ENCODE measurements at places on chromosomes 11 and 22.

DNA sequence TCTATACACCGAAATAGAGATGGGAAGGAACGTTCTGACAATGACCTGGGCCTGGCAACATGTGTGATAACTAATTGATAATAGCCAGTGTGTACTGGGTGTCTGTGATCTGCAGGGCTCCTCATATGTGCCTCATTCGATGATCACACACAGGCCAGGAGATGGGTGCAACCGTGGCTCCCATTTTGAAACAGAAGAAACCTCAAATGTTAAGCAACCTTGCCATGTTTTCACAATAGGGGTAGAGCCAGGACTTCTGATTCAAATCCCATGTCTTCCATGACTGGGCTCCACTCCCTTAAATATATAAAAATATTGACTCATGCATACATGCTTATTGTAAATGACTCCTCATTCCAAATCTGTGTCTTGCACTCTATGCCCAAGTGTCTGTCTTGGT lies 11.1 kb downstream of the APOL3 start:
- no peak for DNase-seq

- DNase-seq = no peak
Measured at GRCh38 chr11:66868726-66869566, 12.1 kb downstream of the LRFN4 start.

GRCh38 chr11:107848345-107848744 lies 10.2 kb downstream of the SLC35F2 start:
- DNase-seq = no peak

- DNase-seq = no peak
Measured at GRCh38 chr11:12497431-12497830, 120.1 kb downstream of the PARVA start.

GRCh38 chr22:46646531-46647215 lies 26.5 kb downstream of the GRAMD4 start:
- DNase-seq = no peak

DNA sequence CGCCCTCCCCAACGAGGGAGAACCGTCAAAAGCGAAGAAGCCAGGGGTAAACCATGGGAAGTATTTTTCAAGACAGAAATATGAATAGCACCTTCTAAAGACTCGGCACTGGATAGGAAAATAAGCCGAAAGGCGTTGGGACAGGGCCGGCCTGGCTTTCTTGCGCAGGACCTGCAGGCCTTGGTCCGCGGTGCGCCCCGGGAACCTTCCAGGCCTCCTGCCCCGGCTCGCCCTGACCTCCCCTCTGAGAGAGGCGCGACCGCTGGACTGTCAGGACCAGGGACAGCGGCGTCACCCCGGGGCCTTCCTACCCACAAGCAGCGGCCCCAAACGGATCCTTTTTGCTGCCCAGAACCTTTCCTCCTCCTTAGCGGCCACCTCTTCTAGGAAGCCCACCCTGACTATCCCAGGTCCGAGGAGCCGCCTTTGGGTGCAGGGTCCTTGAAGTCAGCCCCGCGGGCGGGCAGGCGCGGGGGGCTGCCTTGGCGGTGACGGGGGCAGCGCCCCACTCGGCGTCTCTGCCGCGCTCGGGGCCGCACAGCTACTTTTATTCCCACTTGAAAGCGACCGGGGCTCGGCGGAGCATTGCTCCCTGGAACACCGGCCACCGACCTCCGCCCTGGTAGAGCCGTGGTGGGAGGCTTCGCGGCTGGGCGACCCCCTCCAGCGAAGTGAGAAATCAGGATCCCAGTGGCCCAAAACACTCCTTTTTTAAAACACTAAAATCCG lies 650 bp upstream of the MAPK11 start:
- no peak for DNase-seq

- DNase-seq = no peak
Measured at GRCh38 chr11:44290208-44290607, 19.7 kb downstream of the ALX4 start.

DNA sequence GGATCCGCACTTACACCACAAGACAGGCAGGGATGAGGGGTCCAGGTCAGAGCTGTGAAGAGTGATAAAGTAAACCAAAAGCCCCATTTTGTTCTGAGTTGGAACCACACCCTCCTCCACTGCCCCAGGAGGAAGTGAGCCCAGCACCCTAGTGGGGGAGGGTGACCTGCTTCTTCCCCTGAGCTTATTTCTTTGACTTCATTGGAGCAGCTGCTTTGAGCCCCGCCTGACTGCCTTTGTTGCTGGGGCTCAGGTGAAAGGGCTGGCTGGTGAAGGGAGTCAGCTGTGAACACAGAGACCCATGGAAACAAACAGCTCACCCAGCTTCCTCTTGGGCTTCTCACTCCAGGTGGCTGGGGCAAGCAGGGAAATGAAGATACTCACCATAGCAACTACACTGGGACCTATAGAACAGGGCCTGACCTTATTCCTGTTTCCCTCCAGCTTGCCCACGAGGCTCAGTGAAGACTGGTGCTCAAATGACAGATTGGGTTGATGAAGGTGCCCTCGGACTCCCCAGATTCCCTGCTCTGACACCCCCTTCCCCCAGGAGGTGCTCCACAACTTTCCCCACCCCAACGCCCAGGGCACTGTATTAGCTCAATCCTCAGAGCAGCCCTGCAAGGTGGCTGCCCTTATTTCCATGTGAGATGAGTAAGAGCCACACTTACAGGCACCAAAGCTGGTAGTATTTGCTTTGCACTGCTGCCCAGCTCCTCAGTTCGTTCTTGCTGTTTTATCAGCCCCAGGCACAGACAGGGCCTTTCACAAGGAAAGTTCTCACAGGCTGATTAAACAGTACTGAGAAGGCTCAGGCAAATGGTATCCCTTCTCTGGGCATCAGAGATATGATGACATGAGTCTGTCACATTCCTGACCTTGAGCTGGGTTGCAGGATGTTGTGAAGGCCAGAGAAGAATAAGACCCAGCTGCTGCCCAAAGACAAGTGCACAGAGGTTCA lies 2.4 kb downstream of the UCP2 start:
- DNase-seq = no peak

- DNase-seq = no peak
Measured at GRCh38 chr11:63574856-63575602, 11.8 kb upstream of the PLAAT2 start.

- no peak for DNase-seq
Measured at GRCh38 chr22:37716708-37717107, 19.9 kb downstream of the TRIOBP start.

GRCh38 chr22:45876136-45877035 lies 100.6 kb downstream of the WNT7B start:
- DNase-seq = no peak

DNA sequence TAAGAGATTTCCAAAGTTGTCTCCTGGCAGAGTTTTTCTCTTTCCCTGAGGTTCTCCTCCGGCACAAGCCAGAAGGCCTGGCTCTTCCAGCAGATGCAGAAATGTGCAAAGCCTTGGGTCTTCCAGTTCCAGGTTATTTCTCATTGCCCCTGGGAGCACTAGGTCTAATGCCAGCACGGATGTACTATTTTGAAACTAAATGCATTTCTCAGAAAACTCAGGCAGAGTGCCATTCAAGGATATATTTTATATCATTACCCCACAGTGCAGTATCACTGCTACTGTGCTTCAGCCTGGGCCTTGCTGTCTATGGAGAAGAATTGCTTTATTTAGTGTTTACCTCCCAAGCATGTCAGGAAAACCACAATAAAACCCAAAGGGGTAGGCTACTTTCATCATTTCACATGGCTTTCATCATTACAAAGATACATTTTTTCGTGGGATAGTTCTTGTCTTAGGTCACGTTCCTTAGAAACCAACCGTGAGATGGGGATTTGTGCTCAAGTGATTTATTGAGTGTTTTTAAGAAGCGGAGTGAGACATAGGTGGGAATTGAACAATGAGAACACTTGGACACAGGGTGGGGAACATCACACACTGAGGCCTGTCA lies 22.4 kb upstream of the FZD4 start:
- no peak for DNase-seq

- DNase-seq = no peak
Measured at GRCh38 chr22:31286360-31287255, 5.7 kb downstream of the PIK3IP1 start.

DNA sequence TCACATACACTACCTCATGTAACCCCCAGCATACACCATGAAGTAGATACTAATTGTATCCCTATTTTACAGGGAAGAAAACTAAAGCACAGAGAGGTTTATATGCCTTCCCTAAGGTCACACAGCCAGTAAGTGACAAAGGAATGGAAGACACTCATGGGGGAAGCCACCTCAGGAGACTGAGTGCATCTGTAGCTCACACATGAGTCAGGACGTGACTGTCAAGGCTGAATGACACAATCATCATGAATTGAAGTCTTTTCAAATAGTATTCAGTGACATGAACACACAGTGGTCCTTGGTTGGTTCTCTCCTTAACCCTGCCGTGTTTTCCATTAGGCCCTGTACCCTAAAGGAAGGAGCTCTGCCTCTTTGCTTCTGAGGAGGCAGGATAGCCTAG lies 463.0 kb downstream of the NTM start:
- DNase-seq = no peak

- DNase-seq = no peak
Measured at GRCh38 chr11:28756977-28757376, 648.8 kb downstream of the METTL15 start.

DNA sequence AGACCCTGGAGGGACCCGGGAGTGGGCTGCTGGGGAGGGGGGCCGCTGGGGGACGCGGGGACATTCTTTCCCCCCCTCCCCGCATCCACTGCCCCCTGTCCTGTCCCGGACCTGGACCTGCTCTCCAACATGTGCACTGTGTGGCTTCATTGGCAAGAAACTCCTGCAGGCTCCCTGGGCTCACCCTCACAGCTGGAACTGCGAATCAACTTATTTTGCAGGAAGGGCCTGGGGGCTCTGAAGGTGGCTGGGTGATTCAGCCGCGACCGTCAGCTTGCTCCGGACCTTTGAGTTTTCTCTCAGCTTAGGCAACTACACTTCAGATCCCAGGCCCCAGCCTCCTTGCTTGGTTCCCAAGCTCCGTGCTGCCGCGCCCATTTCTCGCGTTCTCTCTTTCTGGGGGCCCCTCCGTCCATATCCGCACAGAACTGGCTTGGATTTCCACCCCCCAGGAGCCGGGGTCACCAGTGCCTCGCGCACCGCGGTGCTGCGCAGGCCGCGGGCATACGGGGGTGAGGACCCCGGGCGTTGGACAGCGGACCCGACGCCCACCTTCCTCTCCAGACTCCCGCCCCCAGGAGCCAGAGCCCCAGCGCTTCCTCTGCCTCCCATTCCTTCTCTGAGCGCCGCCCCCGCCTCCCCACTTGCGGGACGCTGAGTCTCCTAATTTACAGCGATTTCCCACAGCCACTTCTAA lies 471 bp upstream of the AHNAK start:
- DNase-seq = no peak

DNA sequence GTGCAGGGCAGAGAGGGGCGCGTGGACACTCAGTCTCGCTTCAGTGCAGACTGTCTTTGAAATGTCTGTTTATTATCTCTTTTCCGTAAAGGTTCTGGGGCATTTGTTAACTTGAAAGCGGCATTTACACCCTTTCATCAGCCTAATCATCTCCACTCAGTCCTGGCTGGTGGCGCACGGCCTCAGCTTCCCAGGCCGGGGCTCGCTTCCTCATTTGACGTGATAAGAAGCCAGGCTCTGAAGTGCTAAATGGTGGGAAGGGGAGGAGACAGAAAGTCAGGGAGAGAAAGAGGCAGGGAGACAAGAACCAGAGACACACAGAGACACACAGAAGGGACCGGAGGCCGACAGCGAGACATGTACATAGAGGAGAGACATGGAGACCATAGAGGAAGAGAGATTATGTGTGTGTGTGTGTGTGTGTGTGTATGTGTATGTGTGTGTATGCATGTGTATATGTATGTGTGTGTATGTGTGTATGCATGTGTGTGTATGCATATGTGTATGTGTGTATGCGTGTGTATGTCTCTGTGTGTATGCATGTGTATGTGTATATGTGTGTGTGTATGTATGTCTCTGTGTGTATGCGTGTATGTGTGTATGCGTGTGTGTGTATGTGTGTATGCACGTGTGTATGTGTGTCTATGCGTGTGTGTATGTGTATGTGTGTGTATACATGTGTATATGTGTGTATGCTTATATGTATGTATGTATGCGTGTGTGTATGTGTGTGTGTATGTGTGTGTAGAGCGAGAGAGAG lies 101.5 kb downstream of the ST3GAL4 start:
- no peak for DNase-seq

- DNase-seq = no peak
Measured at GRCh38 chr11:130666781-130667251, 218.4 kb downstream of the ADAMTS15 start.

DNA sequence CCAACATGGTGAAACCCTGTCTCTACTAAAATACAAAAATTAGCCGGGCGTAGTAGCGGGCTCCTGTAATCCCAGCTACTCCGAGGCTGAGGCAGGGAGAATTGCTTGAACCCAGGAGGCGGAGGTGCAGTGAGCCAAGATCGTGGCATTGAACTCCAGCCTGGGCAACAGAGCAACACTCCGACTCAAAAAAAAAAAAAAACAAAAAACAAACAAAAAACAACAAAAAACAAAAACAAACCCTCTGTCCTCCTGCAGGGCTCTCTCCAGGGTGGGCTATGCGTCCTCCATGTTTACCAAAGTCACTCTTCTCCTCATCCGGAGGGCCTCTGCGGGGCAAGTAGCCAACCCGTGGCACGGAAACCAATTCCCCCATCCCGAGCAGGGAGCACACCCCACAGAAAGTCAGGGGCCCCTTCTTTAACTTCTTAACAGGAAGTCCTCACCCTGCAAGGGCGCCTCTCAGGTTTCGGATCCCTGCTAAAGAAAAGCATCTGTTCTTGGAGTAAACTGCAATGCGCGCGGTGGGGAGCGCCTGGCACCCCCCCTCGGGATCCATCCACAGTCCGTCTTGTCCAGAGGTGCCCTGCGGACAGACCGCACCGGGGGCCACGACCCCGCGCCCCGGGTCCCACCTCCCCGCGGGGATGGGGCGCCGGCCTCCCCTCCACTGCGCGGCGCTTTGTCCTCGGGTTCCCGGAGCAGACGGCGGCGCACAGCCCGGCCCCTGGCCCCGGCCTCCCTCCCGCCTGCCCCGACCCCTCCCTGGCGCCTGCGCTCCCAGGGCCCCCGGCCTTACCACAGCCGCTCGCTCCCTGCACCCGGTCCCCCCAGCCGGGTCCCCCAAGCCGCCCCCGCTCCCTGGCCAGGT lies 712 bp downstream of the CERK start:
- DNase-seq = no peak

DNA sequence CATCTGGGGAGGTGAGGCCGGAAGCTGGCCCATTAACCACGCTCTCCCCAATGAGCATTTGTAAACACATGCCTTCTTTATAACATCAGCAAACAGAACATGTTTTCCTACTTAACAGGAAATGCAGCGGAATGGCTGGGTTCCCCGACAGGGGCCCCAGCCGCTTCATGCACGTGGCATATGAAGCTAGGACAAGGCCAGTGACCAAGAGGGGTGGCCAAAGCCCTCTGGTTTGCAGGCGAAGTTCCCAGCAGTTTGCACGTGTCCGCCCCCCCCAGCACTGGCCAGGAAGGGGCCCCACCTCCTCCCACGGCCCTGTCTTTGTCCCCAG lies 38.7 kb upstream of the LINC01488 start:
- no peak for DNase-seq

- no peak for DNase-seq
Measured at GRCh38 chr11:61058583-61059259, 43.6 kb upstream of the CD5 start.
